Activated T-helper 1 cell treated with Interleukin-2 at 50 U/mL for 16 hours (primary cell): ENCODE measurements at places on chromosomes 12 and 14.

GRCh38 chr12:49369411-49370145 lies 2.3 kb downstream of the SPATS2 start:
- no peak for DNase-seq

DNA sequence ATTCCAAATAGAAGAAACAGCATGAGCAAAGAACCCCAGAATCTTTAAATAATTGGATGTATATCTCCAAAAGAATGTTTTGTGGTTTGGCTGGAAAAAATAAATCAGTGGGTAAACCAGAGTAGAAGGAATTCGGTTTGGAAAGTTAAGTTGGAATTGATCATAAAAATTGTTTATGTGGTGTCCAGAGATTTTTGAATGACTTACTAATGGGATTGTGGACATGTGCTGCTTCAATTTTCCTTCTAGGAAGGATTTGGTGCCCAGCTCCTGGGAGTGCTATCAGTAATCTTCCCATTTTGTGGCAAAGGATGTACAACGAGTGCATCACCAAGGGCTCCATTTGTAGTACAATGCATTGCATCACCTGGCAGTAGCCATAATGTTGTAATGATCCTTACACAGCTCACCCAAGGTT lies 224.8 kb downstream of the SLC16A7 start:
- DNase-seq = no peak

DNA sequence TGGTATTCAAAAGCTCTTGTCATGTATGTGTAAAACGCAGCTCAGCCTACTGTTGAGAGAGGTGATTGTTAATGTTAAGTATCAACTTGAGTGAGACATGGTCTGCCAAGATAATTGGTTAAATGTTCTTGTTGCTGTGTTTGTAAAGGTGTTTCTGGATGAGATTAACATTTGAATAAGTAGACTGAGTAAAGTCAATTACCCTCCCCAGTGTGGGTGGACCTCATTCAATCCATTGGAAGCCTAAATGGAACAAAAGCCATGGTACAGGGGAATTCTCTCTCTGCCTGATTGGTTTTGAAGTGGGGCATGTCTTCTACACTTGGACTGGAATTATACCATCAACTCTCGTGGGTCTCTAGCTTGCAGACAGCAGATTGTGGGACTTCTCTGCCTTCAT lies 63.8 kb upstream of the RERGL start:
- no peak for DNase-seq

- DNase-seq = no peak
These were observed 7.5 kb downstream of the TMEM52B start for GRCh38 chr12:10186299-10186698.

DNA sequence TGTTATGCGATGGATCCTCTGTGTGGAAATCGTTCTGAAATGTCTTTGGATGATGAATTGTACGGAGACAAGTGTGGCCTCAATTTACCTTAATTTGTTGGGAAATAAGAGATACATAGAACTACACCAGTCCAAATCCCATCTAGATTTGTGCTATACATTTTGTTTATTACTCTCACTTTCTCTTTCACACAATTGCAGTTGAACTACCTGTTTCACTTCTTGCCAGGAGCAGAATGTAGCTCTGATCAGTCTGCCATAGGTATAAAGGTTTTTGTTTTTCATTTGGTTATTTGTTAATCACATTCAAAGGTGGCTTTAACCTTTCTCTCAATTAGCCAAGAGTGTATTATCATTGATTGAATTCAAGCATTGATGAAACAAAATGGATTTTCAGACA lies 268.2 kb downstream of the SNAPC1 start:
- no peak for DNase-seq

DNA sequence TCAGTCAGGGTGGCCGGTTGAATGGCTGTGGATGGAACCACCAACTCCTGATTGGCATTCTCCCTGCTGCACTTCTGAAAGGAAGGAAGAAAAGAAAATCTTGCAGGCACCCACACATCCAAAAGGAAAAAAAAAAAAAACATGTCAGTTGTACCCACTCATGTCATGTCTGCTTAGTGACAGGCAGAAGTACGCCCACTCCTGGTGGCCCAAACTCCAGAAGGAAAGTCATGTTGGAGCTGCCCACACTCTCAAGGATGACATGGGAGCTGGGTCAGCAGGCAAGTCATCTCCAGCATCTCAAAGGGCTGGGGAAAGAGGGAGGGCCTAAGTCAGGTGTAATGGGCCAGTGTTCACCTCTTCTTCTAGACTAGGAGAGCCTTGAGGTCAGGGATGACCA lies 1079.1 kb downstream of the BCL11B start:
- no peak for DNase-seq

DNA sequence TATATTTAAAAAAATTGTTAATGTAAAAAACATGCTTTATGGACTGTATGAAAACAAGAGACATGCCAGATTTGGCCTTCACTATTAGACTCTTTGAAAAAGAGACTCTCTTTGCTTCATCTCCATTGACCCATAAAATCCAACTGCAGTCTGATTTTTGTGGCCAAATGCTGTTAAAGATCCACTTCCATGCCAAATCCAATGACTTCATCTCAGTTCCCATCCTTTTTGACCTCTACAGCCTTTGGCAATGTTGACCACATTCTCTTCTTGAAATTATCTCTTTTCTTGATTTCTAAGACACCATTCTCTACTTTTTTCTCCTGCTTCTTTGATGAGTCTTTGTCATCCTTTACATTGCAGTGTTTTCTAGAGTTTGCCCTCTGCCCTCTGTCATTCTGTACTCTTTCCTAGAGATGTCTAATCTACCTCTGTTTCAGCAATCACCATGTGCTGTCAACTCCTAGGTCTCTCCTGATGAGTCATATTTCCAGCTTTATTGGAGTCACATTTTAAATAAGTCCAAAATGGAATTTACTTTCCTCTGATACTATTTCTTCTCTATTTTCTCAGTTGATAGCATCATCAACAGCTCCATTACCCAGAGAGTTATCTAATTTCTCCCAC lies 2.4 kb downstream of the TMPRSS12 start:
- DNase-seq = no peak

- no peak for DNase-seq
These were observed 7.2 kb downstream of the EEA1 start for GRCh38 chr12:92921877-92922276.

DNA sequence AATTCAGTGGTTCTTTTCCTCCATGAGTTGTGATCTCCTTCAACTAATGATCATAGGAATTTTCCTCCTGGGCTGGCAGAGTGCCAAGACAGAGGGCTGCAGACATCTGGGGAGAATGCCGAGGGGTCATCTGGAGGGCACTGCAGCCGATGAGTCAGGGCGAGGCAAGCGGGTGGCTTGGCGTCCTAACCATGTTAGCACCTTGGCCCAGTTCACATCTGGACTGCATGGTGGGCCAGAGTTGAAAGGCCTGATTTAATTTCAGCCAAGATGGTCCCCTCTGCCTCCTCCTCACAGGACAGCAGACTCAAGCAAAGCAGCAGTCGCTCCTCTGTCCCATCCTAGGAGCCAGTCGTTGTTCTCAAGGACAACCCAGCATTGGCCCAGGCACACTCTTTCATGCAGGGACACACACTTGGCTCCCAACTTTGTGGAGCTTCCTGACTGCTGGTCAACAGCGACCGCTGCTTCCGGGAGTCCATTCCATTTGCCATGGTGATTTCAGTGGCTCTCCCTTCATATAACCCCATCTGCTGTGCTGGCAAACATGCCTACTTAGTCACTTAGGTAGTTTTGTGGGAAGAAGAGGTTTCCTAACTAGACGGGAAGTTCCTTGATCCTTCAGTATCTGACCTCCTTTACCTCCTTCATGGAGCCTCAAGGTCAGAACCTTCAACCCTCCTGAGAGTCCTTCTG lies 161.8 kb downstream of the TTC8 start:
- no peak for DNase-seq

DNA sequence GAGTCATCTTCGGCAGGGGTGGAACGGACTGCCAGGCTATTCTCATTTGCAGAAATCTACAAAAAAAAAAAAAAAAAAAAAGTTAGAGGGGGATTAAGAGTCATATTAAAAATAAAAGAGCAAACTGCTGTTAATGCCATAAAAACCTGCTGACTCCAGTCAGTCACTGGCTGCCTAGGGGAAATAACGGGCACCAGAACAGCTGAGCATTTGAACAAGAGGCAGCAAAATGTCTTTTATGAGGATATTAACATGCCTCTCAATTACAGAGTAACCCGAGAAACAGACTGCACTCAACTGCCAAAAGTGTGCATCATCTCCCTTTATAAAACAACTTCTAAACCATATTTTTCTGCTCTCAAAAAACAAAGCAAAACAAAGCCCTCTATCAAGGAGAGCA lies 28.7 kb upstream of the CERS5 start:
- no peak for DNase-seq

DNA sequence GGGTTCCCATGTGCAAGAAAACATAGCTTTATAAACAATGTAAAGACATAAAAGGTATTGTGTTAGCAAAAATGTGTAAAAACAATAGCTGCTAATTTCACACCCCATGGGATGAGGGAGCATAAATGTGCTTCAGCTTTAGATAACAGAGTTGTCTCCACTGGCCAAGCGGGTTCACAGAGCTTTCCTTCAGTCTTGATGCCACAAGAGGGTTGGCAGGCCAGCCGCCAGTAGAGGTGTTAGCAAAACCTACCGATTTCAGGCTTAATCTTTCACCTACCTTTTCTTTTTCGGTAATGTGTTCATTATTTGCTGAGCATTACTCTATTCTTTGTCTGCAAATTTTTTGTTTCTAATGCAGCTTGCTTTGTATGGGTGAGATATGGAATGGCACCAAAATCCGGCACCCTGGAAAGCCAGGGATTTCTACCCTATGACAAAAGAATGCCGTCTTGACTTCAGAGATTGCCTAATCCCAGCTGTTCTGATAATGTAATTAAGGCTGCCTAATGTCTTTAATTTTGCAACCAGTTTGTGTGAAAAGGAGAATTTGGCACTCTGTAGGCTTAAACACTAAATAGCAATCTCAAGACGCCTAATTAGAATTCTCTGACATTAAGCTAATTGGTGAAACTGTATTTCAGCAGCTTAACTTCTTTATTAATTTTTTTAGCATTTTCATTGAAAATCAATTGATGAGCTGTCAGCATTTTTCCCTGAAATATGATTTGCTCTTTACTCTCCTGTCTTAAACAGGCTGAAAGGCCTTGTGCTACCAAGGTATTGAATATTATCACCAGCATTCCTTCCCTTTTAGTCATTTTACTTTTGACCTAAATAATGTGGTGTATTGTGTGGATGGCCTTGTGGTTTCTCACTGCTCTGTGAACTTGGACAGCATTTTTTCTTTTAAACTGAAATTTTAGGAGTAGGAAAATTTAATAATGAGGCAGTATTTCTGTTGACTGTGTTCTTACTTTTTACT lies 60.7 kb downstream of the POLR3B start:
- DNase-seq = no peak

- no peak for DNase-seq
These were observed 8.6 kb downstream of the COPZ1 start for GRCh38 chr12:54333420-54334034.

DNA sequence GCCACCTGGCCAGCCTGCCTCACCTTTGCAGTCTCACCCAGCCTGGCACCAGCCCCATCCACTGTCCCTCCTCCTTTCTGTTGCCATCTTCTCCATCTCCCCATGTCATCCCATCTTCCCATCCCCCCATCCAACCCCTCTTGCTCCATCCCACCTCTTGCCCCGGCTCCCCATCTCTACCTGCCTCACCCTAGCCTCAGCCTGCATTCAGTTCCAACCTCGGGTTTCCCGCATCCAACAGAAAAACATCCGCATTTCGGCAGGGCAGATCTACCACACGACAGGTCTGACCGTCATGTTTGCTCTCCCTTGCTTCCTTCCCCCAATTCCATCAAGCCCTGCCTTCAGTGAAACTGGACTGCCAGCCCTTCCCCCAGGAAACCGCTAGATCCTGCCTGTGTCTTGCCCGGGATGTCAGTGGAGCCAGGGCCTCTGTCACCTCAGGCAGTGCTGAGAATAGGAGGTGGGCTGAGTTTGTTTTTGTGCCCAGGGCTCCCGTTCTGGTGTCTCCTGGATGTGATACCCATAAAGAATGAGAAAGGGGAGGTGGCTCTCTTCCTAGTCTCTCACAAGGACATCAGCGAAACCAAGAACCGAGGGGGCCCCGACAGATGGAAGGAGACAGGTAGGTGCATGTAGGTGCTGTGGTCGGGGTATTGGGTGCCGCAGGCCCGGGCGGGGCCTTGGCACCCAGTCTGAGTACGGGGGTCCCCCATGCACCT lies 2.5 kb downstream of the KCNH3 start:
- DNase-seq = no peak

DNA sequence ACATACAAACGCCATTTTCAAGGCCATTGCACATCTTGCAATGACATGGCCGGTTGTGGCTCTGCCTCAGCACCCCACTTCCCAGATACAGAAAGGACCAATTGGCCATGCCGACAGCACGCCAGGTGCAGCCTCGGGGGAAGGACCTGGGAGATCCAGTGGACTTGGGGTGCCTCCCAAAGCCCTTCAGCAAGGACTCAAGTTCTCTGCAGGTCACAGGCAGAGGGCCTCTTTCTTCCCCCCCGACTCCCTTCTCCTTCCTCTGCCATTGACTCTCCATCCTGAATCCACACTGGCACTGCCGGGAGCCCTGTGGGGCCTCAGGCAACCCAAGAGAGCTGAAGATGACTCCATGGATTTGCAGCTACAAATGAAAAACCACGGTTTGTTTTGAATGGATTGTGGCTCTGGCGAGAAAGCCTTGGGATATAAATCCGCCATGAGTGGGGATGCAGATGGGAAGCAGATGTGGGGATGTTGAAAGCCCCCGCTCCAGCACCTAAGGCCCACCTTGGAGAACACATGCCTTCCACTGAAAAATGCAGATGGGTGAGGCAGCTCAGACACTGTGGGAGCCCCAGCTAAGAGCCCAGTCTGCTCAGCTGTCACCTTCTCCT lies 35.1 kb upstream of the LTBP2 start:
- no peak for DNase-seq

DNA sequence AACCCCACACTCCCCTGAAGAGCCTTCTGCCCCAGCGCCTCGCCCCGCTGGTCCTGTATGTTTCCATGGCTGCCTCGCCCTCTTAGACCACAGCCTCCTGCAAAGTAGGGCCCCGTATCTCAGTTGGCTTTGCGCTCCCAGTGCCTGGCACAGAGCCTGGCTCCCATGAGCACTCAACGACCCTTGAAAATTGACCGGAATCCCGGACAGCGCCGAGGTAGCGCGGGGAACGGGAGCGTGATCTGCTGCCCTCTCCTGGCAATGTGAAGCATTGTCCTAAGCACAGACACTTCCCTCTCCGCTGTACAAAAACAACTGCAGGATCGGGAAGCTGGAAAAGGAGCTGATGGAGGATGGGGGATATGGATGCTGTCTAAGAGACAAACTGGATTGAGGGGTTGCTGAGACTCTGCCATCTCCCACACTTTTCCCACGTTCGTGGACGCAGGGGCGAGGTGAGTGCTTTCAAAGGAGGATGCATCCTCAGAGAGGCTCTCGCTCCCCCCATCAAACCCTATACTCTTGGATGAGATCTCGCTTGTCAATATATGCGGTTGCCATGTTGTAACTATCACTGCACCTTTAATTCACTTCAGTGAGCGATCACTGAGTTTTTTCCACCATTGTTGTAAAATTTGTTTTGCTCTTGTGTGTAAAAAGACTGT lies 10.7 kb upstream of the FKBP4 start:
- no peak for DNase-seq

- DNase-seq = no peak
These were observed 246.7 kb upstream of the FKBP4 start for GRCh38 chr12:2548081-2548480.

- DNase-seq = no peak
These were observed 33.1 kb downstream of the MAPK1IP1L start for GRCh38 chr14:55084401-55085059.
